ENCODE measurements at places on chromosomes 2 and 18. TPM values are rescaled to one million over a fixed set of nuclear protein-coding genes. Genes with fewer than 3 reads are reported as not detected.

The ASXL3 gene
- 3.6 TPM for total RNA-seq

The LRATD1 gene
- total RNA-seq = 11.0 TPM

The LAMA3 gene
- 110 TPM for total RNA-seq

The LHCGR gene
- total RNA-seq = 0.26 TPM

The ASNSD1 gene
- total RNA-seq = 55.8 TPM

The SNORC gene
- total RNA-seq = 2.1 TPM

The FAM228A gene
- total RNA-seq = 3.9 TPM

DNA sequence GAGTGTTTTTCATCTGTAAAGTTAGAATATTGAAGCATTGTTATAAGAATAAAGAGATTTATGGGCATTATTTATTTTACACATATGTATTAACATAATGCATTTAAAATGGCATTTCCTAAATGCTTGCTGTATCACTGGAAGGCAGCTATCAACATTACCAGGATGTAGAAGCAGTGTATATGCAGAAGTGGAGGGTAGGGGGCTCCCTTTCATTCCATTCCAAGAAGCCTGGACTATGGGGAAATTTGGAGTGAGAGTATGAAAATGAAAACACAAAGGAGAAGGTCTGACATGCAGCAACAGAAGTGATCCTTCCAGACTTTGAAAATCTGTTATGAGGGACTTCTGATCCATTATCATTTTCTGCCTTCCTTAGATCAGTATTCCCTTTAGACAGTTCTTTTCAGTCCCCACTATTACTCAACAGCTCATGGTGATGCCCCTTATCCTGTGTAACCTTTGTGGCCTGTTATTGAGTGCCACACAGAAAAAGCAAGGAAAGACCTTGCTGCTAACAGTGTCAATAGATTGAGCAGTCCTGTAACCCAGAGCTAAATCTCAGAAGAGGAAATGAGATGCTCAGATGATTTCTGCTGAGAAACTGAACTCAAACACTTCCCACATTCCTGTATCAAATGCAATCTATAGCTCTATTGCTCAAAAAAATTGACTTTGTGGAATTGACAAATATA, 216.6 kb downstream of the HNMT start:
- H3K4me1 ChIP-seq = peaks cover 4% of the 10 kb centered on the region
- no peaks in the 10 kb centered on the region for H3K36me3 ChIP-seq
- no peaks in the 10 kb centered on the region for H3K27me3 ChIP-seq
- no peak overlapping the region for H3K27ac ChIP-seq
- no peak overlapping the region for H3K4me3 ChIP-seq

- H3K36me3 ChIP-seq = no peaks in the 10 kb centered on the region
- H3K27ac ChIP-seq = no peak overlapping the region
- H3K4me1 ChIP-seq = peaks cover 2% of the 10 kb centered on the region
- no peaks in the 10 kb centered on the region for H3K27me3 ChIP-seq
- H3K4me3 ChIP-seq = no peak overlapping the region
These were observed 5.9 kb downstream of the SCYGR3 start for GRCh38 chr2:227608561-227609338.

DNA sequence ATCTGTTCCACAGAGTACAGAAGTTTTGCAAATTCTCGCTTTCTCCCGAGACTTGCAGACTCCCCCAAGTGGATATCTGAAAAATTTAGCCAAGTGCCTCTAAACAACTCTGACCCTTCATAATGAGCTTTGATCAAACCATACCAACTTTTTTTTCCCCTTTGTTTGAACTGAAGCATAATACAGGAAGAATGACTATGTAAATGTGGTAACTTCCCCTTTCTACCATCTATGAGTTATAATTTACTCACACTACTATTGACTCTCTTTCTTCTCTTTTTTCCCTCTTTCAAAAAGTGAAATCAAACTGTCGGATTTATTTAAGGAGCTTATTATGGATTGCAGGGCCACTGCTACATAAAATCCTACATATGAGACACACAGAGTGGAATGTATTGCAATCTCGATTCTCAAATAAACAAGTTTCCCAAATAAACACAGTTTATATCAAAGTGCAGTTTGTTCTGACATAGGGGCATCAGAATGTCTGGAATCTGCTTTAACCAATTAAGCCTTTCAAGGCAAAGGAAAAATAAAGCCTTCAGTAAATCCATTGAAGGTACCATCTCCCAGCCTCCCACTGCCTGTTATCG, 1.4 kb upstream of the ZNF804A start:
- H3K27ac ChIP-seq = no peak overlapping the region
- H3K27me3 ChIP-seq = peaks cover 45% of the 10 kb centered on the region
- no peak for DNase-seq
- H3K4me1 ChIP-seq = peaks cover 4% of the 10 kb centered on the region

DNA sequence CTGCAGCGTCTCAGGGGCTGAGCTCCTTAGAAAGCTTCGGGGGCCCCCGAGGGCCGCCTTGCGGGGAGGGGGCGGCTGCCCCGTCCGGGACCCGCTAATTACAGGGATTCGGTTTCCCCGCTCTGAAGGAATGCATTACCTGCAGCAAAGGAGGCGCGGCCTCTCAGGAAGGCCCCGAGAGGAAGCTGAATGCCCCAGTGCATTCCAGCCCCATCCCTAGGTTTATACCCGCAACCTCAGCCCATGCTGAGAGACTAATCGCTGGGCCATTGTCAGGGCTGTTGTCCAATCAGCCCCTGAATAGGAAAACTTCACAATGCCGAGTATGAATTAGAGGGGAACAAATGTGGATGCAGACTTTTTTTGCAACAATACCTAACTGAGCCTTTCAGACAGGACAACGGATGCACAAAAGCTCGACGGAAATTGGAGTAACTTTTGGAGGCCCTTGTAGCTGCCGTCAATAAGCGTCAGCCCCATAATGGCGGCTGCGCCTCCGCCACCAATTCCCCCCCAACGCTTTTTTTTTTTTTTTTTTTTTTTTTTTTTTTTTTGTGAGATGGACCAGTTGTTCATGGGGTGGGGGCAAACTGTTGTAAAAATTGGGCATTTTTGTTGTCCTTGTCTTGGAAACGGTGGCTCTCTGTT, 138.6 kb upstream of the SIX3 start:
- peak; percentile 55 for DNase-seq
- H3K4me3 ChIP-seq = no peak overlapping the region
- H3K36me3 ChIP-seq = no peaks in the 10 kb centered on the region
- no peak overlapping the region for H3K27ac ChIP-seq

- H3K4me1 ChIP-seq = peaks cover 6% of the 10 kb centered on the region
- H3K4me3 ChIP-seq = no peak overlapping the region
- H3K36me3 ChIP-seq = no peaks in the 10 kb centered on the region
- no peak overlapping the region for H3K27ac ChIP-seq
- DNase-seq = no peak
- H3K27me3 ChIP-seq = peaks cover 3% of the 10 kb centered on the region
These were observed 10.8 kb downstream of the SNORC start for GRCh38 chr2:232880764-232881351.

- peaks cover 18% of the 10 kb centered on the region for H3K4me1 ChIP-seq
- H3K27ac ChIP-seq = no peak overlapping the region
- no peaks in the 10 kb centered on the region for H3K36me3 ChIP-seq
- no peak overlapping the region for H3K4me3 ChIP-seq
- no peaks in the 10 kb centered on the region for H3K27me3 ChIP-seq
These were observed 95.9 kb upstream of the HDAC4 start for GRCh38 chr2:239496700-239497099.

- DNase-seq = no peak
- no peak overlapping the region for H3K4me3 ChIP-seq
- H3K4me1 ChIP-seq = peaks cover 29% of the 10 kb centered on the region
- H3K27me3 ChIP-seq = no peaks in the 10 kb centered on the region
- no peak overlapping the region for H3K27ac ChIP-seq
These were observed 26.2 kb upstream of the MBOAT2 start for GRCh38 chr2:9029721-9030120.

GRCh38 chr2:224927646-224928173, 114.6 kb downstream of the DOCK10 start:
- H3K27ac ChIP-seq = peak overlapping the region; percentile 50
- H3K4me1 ChIP-seq = peaks cover 5% of the 10 kb centered on the region

GRCh38 chr2:225466891-225467604, 67.5 kb downstream of the NYAP2 start:
- H3K36me3 ChIP-seq = no peaks in the 10 kb centered on the region
- DNase-seq = no peak
- H3K27ac ChIP-seq = no peak overlapping the region
- H3K27me3 ChIP-seq = no peaks in the 10 kb centered on the region
- no peaks in the 10 kb centered on the region for H3K4me1 ChIP-seq

- H3K4me1 ChIP-seq = no peaks in the 10 kb centered on the region
- no peaks in the 10 kb centered on the region for H3K27me3 ChIP-seq
- no peak overlapping the region for H3K27ac ChIP-seq
- H3K36me3 ChIP-seq = no peaks in the 10 kb centered on the region
These were observed 279.1 kb downstream of the ZEB2 start for GRCh38 chr2:144240656-144241339.

DNA sequence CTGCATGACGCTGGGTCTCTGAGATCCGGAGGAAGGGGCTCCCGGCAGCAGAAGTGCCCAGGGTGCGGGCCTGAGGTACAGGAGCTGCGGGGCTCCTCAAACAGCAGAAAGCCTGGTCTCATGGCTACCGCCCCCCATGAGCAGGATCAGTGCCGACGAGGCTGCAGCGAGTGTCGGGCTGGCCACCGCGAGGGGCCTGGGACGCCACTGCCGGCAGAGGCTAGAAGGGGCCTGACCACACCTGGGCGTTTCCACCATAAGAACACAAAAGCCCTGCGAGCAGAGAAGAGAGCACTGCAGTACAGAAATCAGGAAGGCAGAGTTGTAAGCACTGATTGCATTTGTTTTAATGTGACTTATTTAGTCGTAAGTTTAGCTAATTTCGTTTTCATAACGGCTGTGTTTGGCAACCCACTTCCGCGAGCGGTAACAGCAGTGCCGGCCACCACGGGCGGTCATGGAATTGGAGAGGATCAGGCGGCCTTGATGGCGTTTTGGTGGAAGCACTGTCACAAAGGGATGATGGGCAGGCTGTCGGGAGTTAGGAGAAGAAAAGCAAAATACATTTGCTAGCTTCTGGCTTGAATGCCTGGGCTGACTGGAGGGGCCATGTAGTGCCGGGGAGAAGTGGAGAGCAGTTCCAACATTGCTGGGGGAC, 117.4 kb downstream of the HDAC4 start:
- no peak overlapping the region for H3K27ac ChIP-seq
- no peaks in the 10 kb centered on the region for H3K36me3 ChIP-seq
- peaks cover 3% of the 10 kb centered on the region for H3K4me1 ChIP-seq

All from lung (tissue), 17 donors.